Left colon (tissue), 2 donors: ENCODE measurements at places on chromosomes 1 and 21.

- no peak for DNase-seq
Observed at GRCh38 chr1:22935433-22935832, 37.2 kb downstream of the LACTBL1 start.

- DNase-seq: no peak
Observed at GRCh38 chr1:213104604-213105003, 53.6 kb downstream of the RPS6KC1 start.

DNA sequence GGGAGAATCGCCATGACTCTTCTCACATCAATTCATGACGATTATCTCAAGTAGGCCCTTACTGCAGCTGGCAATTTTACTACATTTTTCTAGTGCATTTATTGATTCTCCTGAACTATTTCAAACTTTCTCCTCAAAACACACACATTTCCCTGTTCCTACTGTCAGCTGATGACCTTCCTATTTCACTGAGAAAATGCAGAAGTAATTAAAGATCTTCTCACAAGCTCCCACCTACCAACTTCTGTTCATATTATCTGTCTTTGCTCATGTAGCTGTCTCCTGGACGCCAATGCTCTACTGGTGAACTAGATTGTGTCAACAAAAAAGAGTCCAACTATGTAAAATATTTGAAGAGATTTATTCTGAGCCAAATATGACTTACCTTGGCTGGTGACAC lies 36.4 kb upstream of the FASLG start:
- DNase-seq: no peak

GRCh38 chr21:46357684-46358425 lies 33.9 kb downstream of the PCNT start:
- no peak for DNase-seq
